ENCODE measurements at places on chromosomes 3 and 15. TPM values are rescaled to one million over a fixed set of nuclear protein-coding genes. Genes with fewer than 3 reads are reported as not detected.

The FSIP1 gene
- 0.25 TPM for total RNA-seq

The IMPG2 gene
- total RNA-seq, result 0.35 TPM

The TMEM108 gene
- total RNA-seq, result not detected

The IL17RB gene
- 2.5 TPM for total RNA-seq

GRCh38 chr3:72032441-72033135, 247.6 kb upstream of the PROK2 start:
- DNase-seq, result no peak

GRCh38 chr15:35260941-35261340, 175.8 kb upstream of the NANOGP8 start:
- DNase-seq, result no peak

DNA sequence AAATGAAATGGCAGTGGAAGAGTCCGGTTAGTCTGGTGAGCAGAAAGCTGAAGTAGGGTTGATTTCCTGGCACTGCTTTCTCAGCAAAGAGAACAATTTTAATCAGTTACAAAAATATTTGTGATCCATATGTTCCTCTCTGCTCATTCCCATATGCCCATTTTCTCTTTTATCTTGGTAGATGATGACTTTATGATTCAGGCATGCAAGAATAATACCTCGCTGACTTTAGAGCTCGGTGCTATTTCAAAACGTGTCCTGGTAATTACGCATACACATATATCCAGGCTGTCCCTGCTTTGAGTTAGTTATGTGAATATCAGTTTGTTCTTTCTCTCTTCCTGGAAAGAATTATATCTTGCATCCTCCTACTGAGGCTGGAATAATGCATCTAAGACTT, 38.5 kb downstream of the ARPP21 start:
- no peak for DNase-seq

- no peak for DNase-seq
Measured at GRCh38 chr3:53941950-53942349, 50.3 kb upstream of the SELENOK start.

GRCh38 chr3:64588380-64588779, 99.4 kb downstream of the ADAMTS9 start:
- no peak for DNase-seq

GRCh38 chr15:55255714-55256113, 33.9 kb downstream of the RAB27A start:
- no peak for DNase-seq

- no peak for DNase-seq
Measured at GRCh38 chr3:150055332-150055731, 84.6 kb upstream of the PFN2 start.

GRCh38 chr15:85044894-85045293, 63.2 kb downstream of the PDE8A start:
- no peak for DNase-seq

DNA sequence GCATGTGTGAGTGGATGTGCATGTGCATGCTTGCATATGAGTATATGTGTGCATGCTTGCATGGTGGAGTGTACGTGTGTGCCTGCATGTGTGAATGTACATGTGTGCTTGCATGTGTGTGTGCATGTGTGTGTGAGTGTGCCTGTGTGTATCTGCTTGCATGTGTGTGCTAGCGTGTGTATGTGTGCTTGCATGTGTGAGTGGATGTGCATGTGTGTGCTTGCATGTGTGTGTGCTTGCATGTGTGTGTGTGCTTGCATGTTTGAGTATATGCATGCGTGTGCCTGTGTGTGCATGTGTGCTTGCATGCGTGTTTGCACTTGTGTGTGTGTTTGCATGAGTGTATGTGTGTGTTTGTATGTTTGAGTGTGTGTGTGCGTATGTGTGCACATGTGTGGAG, 4.6 kb upstream of the PLXNA1 start:
- no peak for DNase-seq

DNA sequence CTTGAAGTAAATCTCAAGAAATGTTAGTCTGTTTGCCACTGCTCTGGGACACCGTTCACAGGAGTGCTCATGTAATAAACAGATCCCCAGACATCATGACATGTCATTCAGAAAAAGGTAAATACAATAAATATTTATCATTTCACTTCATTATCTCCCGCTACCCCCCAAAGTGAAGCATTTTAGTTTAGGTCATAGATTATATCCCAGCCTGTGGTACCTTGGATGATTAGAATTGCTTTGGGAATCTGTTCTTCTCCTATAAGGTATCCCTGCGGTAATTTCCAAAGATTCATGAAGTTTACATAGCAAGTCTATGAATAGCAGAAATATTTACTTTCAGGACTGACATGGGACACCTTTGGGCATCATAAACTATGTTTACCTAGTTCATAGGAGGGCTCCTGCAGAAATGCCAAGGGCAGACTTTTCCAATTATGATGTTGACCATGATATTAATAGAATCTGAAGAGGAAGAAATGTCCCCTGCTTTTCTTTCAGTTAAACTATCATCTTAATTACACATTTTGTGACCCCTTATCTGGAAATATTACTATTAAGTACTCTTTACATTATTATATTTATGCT, 268.0 kb downstream of the NAALADL2 start:
- DNase-seq, result no peak

DNA sequence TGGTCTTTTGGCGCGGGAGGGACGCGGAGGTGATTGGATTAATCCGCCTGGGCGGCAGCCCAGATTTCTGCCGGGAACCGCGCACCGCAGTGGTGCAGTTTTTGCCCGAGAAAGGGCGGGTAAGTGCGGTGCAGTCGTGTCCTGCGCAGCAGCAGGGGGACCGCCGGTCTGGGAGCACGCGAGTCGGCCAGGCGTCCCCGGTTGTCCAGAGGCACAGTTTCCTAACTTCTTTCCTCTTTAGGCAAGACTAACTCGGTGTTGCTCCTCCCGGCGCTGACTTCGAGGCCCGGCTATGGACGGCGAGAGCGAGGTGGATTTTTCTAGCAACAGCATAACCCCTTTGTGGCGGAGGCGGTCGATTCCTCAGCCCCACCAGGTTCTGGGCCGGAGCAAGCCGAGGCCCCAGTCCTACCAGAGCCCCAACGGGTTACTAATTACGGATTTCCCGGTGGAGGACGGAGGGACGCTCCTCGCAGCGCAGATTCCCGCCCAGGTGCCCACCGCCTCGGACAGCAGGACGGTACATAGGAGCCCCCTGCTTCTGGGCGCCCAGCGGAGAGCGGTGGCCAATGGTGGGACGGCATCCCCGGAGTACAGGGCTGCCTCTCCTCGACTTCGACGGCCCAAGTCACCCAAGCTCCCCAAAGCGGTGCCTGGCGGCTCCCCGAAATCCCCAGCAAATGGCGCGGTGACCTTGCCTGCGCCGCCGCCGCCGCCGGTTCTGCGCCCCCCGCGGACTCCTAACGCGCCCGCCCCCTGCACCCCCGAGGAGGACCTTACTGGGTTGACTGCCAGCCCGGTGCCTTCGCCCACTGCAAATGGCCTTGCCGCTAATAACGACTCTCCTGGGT, 736 bp downstream of the ARHGEF26 start:
- DNase-seq, result no peak

DNA sequence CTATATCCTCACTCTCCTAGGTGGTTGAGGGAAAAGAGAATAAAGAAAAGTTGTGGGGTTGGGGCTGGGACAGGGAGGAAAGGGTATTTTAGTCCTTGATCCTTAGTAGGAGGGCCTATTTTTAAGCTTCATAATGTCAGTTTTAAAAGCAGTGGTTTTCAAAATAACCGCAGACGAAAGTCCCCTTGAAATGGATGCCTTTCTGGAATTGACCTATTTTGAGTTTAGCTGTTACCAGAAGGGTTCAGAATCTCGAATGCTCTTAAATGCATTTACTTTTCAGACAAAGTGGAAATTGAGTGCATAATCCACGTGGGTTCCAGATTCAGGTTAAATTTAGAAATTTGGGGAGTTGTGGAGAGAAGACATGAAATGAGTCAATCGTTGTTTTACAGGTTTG, 16.6 kb downstream of the MAP2K1 start:
- no peak for DNase-seq

DNA sequence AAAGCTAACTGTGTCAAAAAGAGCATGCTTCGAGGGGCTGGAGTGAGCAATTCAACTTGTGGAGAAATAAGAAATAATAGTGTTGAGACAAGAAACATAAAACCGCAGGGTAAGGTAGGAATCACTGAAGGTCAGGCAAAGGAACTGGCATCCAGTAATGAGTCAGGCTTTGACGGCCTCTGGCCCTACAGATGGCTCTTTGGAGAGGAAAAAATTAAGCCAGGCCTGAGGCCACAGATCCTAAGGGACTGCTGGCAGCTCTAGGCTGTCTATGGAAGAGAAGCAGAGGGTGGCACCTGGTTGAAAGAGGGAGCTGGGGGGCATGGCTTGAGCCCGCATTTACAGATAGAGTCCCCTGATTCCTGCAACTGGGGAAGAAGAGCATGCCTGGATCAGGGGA, 28.6 kb upstream of the ZSCAN2 start:
- no peak for DNase-seq

- DNase-seq, result no peak
Measured at GRCh38 chr3:186299327-186299726, 62.7 kb downstream of the DGKG start.
